ENCODE measurements at places on chromosomes 5 and 9.

- DNase-seq, result no peak
Measured at GRCh38 chr9:118829334-118829733, 539.9 kb downstream of the BRINP1 start.

GRCh38 chr5:112124788-112125187 is 294.3 kb downstream of the EPB41L4A start:
- DNase-seq, result peak; percentile 97

DNA sequence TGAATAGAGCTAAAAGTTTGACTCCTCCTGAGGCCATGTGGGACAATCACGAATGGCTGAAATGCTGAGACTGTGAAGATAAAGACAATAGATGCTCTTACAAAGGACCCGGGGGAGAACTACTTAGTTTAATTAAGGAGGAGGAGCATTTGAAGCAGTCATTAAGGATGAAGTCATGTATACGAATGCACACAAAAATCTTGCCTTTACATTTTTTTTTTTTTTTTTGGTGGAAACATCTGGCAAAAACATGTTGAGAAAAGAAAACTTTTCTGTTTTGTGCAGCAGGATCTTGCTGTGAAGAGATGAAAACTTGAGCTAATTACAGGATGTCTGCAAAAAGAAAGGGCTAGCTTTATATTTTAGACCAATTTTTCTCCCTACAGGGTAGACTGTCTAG is 42.3 kb upstream of the NR3C1 start:
- DNase-seq, result no peak

DNA sequence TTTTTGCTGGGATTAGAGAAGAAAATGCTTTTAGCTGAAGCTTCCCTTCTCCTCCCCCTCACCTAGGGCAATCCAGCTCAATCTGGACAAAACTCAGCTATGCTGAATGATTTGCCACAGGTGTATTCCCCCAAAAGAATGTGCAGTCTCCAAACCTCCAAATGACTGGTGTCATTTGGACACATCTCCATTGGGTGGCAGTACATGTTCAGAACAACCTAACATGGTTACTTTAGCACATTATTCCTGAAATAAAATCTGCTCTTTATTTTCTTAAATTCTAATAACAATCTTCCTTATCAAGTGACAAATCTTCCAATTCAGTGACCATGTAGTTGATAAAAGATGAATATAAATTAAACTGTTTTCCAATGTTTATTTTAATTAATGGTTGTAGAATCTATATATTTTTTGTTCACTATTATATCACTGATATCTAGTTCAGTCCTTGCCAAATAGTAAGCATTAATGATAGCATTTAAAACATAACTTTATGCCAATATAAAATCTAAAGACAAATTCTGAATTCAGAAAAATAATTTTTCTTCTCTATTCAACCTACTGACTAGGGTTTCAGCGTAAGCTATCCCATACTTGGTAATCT is 61.3 kb upstream of the MOCS2 start:
- peak; percentile 16 for DNase-seq

- peak; percentile 77 for DNase-seq
Measured at GRCh38 chr9:127942216-127943010, 4.8 kb upstream of the DPM2 start.

DNA sequence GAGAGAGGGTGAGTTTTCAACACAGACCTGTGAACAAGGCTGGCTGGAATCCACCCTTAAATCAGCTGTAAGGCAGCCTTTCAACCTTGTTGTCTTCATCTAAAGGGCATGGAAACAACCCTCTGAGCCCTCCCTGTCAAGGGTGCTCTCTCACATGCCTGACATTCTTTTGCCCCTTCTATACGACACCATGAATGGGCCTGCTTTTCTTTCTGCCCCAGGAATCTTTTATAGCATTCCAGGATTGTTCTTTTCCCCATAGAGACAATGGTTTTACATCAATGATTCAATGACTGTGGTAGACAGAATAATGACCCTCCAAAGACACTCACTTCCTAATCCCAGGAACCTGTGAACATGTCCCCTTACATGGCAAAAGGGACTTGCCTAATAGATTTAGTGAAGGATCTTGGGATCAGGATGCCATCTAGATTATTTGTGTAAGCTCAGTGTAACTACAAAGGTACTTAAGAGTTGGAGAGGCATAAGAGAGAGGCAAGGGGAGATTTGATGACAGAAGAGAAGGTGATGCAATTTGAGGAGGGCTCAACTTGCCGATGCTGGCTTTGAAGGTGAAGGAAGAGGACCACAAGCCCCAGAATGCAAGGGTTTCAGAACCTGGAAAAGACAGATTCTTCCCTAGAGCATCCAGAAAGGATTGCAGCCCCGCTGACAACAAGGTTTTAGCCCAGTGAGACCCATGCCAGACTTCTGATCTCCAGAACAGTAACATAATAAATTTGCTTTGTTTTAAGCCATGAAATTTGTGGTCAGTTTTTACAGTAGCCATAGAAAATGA is 29.2 kb upstream of the HMHB1 start:
- DNase-seq, result no peak

DNA sequence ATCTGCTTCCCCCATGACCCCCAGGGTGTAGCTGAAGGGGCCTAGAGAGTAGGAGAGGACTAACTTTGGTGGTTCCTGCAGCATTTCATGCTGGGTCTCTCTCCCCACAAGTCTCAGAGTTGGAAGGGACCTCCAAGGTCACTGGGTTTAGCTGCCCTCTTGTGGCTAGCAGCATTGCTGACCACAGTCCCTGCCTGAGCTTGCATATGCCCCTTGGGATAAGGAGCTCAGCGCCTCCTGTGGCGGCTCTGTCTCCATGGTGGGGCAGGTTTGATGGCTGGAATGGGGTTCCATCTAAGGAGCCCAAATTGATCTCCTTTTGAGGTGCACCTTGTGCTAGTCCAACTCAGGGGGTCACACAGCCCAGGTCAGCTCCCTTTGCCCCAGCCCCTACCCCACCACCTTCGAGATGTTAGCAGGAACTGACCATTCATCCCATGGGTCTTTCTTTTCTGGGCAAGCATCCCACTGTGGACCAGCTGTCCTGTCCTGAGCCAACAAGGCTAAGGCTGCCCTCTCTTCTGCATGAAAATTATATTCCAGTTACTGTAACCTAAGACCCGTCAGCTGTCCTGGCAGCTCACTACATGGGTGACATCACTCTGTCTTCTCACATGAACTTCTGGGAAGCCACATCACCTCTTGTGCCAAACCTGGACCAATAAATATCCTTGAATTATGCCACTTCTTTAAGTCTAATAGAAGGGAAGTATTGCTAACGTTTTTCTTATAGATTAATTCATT is 196.2 kb downstream of the HSPA4 start:
- DNase-seq, result peak; percentile 15

DNA sequence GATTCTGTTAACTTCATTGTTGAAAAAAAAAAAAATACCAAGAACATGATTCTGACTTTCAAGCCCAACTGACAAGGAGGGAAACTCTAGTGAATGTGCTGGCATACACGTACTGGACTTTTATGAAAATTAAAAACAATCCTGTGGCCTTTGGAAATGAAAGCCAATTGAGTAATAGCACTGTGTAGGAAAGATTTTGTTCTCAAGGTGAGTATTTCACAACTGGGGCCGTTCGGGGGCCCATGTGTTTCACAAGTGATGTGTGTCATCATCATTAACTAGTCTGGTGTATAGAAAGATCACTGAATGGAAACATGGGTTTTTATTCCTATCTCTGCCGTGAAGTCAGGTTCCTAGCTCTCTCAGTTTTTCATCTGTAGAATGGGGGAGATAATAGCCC is 605.0 kb upstream of the CLINT1 start:
- DNase-seq, result no peak

Data from G401 (cell line).